ENCODE measurements at places on chromosomes 12 and 14.

- DNase-seq = no peak
Measured at GRCh38 chr14:104719343-104719742, 4.7 kb upstream of the ADSS1 start.

- DNase-seq = no peak
Measured at GRCh38 chr12:121765573-121765972, 27.9 kb downstream of the RHOF start.

DNA sequence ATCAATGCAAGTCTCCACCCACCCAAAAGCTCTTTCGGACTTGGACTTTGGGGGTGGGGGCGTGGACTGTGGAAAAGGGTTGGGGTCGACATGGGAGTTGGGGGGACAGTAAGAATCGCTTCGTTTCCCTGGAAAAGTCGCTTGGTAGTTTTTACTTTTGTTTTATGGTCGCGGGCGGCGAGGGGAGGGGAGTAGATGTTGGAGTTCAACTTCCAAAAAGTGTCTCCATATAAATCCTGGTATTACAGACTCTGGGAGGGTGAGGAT lies 568 bp upstream of the BCL11B start:
- no peak for DNase-seq

DNA sequence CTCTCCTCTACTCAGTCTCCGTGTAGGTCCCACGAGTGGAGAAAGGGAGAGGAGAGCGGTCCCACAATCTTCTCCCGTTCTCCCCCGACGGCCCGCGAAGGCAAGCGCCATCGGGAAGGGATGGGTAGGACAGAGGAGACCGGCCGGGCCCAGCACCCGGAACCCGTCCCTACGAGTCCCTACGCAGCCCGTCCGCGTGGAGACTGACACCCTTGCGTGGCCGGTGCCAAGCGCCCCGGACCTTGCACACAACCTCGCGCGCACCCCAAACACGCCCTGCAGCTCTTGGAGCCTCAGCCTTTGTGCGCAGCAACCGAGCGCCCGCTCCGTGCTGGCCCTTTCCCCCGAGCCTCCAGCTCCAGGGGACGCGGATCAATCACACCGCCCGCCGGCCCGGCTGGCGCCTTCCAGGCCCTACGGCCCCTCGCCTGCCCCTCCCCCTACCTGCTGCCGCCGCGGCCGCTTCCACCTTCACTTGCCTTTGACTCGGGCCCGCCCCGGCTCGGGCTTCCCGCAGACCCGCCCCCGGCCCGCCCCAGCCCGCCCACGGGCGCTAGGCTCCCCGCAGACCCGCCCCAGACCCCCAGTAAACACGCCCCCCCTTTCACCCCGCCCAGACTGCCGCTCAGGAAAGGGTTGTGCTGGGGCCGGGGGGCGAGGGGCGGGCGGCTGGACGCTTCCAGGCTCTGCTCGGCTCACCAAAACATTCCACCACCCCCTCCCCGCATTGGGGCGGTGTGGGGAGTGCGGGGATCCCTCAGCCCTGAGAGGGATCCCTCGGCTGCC lies at the start of gene NDRG2:
Gene NDRG2, minus strand, starts transcription at position 477 of the 786 bp plus-strand sequence. CDS start 1,746 bp downstream, outside the sequence.
- DNase-seq = peak; percentile 55

- no peak for DNase-seq
Measured at GRCh38 chr12:116293687-116294453, 16.4 kb upstream of the MED13L start.

GRCh38 chr14:73725116-73726024 lies 11.2 kb upstream of the PNMA1 start:
- no peak for DNase-seq

GRCh38 chr14:22919601-22919921 lies 612 bp upstream of the RBM23 start:
- no peak for DNase-seq

DNA sequence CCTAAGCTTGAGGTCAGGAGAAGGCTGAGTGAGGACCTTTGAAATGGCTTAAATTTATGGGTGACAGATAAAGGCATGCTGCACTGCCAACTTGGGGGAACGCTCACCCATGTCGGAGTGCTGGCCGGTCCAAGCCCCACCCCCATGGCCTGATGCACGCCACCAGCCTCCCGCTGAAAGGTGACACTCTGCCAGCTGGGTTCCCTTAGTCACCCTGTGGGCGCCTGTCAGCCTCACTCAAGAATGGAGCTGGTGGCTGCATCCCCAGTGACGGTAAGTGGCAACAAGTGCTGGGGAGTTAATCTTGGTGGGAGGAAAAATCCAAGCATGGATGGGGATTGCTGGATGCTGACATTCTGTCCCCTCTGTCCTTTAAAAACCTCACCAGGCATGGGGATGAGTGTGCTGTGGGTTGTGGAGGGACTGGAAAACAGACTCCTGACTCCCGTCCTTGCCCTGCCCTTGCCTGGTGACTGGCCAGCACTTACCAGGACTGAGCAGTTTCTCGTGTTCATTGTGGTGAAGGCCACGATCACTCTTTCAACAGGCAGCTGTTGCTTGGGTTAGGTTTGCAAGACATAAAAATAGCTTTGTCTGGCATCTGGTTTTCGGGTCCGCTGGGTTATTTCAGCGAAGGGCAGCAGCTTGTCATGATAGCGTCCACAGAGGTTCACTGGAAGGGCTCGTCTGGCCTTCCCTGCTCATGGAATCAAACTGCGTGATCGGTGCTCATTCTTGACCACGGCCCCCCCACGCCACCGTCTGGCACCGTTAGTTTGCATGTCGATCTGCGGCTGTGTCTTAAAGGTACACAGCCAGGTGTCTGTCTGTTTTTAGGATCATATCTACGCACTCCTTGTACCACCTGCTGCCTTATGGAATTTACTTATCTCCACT lies 15.0 kb downstream of the ACACB start:
- DNase-seq = no peak

DNA sequence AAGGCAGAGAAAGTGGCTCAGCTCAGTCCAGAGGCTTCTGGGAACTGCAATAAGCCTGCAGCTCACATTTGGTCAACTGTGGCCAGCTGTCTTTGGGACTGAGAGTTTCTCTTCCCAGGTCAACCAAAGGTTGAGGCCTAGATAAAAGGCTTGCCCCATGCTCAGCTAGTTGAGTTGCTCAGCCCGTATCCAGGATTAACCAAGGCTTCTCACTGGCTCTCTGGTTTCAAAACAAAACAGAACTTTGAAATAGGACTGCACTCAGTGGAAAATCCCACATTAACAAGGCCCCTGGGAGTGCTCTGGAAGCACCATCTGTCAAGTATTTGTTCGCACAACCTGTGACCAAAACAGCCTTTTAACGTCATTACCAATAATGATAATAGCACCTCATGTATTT lies 40.3 kb upstream of the NUAK1 start:
- no peak for DNase-seq

DNA sequence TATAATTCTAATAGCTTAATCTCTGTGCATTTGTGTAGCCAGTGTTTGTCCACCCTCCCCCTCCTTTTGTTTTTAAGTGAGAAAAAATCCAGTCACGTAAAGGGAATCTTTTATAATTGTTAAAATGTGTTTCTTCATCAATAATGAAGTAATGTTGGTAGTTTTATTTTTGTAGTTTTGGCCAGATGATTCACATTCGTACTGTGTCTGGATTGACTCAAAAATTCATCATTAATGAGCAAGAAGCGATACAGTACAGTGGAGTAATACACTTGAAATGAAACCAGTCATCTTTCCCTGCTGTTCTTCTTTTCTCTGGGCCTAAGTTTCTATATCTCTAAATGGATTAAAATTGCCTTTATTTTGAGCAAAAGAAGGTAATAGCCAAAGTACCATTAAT lies 86.5 kb downstream of the SRGAP1 start:
- DNase-seq = no peak

GRCh38 chr12:54071942-54072341 lies 18.3 kb downstream of the HOXC4 start:
- DNase-seq = no peak

GRCh38 chr14:77979666-77980351 lies 179.9 kb downstream of the ADCK1 start:
- DNase-seq = no peak

DNA sequence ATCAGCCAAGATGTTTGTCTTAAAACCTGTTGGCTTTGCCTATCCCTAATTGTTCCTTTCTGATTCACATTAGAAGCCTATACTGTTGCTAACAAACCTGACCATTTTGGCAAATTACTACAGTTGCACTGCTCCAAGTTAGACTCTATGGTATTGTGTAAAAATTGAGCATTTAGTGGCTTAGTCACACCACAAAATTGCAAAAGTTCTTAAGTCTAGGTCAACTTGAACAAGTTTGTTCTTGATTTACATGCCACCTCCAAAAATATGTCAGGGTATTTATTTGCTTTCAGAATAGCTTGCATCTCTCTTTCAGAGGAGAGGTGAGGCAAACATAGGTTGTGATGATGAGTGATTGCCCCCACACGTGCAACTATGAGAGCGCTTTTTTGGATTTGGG lies 27.0 kb upstream of the PTHLH start:
- no peak for DNase-seq

DNA sequence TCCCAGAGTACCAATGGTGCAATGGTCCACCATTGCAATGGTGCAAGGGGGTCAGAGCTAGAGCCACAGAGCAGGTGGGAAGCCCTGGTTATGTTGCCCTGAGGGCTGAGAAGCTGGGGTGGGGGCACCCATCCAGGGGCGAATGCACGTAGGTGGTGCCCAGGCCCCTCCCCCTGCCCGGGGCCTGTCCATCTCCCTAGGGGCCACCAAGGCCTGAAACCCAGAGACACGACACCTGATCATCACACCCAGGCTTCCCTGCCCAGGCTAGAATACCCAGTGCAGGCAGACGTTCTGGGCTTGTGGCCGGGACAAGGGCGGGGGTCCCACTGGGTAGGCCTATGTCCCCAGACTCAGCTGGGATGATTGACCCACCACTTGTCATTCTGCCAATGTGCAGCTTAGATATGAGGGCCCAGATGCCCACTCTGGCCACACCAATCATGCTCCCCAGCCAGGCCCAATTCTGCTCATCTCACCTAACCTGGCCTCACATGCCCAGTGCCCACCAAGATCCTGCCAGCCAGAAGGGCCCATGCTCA lies 83.2 kb downstream of the ALG10 start:
- no peak for DNase-seq

GRCh38 chr12:116393859-116394650 lies 116.6 kb upstream of the MED13L start:
- no peak for DNase-seq

- no peak for DNase-seq
Measured at GRCh38 chr14:28467611-28468010, 299.0 kb upstream of the FOXG1 start.

GRCh38 chr12:109772622-109773321 lies 59.1 kb downstream of the FAM222A start:
- DNase-seq = no peak

GRCh38 chr14:88089445-88089844 lies 84.5 kb downstream of the GPR65 start:
- no peak for DNase-seq

- no peak for DNase-seq
Measured at GRCh38 chr14:71687166-71687831, 244.9 kb upstream of the RGS6 start.

DNA sequence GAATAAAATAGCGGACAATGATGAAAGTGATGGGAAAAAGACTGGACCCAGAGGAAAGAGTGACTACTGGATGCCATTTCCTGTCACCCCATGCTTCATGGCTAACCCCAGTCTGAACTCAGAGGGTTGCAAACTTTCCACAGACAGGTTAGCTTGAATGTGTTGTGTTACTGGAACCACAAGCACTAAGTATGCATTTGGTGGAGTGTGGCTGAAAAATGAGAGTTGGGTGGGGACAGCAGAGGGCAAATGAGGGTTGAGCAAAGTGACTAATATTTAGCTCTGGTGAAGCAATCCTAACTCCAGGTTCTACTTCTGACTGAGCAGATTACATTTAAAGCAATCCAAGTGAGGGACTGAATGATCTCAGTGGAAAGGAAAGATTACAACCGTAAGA lies 1.6 kb downstream of the SLC16A7 start:
- peak; percentile 33 for DNase-seq

- DNase-seq = no peak
Measured at GRCh38 chr14:54617467-54617866, 50.5 kb downstream of the SAMD4A start.

DNA sequence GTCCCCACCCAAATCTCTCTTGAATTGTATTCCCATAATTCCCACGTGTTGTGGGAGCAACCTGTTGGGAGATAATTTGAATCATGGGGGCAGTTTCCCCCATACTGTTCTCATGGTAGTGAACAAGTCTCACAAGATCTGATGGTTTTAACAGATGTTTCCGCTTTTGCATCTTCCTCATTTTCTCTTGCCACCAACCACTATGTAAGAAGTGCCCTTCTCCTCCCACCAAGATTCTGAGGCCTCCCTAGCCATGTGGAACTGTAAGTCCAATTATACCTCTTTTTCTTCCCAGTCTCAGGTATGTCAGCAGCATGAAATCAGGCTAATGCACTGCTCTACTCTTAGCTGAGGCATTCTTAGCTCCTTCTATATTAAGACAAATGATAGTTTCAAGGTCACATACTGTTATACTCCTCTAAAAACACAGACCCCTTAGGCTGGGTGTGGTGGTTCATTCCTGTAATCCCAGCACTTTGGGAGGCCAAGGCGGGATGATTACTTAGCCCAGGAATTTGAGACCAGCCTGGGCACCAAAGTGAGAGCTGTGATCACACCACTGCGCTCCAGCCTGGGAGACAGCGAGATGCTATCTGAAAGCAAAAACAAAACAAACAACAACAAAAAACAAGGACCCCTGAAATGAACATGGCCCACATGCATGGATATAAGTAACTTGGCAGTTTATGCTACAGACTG lies 3.6 kb downstream of the SCAF11 start:
- no peak for DNase-seq

DNA sequence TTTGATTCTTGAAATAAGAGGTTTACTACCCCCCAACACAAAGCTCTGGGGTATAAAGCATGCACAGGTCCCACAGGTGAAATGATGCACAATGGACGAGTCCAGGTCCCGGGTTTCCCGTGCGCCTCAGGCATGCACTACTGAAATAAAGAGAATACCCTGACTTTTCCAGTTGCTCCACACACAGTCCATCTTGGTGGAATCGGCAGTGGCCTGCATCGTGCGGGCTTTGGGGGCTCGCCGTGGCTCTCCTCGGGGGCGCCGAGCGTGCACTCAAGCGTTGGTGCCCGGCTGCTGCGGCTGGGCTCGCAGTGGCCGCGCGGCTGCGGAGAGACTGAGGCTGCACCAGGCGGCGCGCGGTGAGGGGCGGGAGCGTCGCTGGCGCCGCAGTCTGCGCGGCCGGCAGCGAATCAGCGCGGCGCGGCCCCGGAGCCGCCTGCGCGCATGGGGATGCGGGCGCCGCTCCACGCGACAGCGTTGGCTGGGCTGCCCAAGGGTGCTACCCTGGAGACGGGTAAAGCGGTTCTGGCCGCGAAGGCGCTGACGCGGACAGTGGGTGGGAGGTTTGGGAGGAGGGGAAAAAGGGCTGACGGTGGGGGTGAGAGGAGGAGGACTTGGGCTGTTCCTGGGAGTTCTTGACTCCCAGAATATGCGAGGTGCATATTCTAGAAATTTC lies 53.8 kb upstream of the CCDC175 start:
- DNase-seq = no peak

- no peak for DNase-seq
Measured at GRCh38 chr14:99733211-99733539, 49.1 kb downstream of the CYP46A1 start.

GRCh38 chr12:10395390-10395998 lies 5.7 kb upstream of the KLRK1 start:
- DNase-seq = no peak
